Activated naive CD4-positive, alpha-beta T cell treated with anti-CD3 and anti-CD28 coated beads, Interleukin-2, amount 50 U/mL, for 72 hours (primary cell): ENCODE measurements at places on chromosomes 12 and 14. TPM values are rescaled to one million over a fixed set of nuclear protein-coding genes. Genes with fewer than 3 reads are reported as not detected.

Gene SERPINA10
- not detected for total RNA-seq

DNA sequence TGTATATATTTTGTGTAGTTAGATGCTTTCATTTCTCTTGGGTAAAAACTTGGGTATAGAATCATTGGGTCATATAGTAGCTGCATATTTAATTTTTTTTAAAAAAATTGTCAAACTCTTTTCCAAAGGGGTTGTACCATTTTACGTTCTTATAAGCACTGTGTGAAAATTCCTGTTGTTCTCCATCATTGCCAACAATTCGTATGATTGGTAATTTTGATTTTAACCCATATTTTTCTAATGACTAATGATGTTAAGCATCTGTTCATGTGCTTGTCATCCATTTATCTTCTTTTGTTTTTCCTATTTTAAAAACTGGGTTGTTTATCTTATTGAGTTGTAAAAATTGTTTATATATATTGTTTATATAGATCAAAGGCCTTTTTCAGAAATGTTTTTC lies 77.4 kb downstream of the OTOGL start:
- DNase-seq, result no peak

Gene MYRFL
- not detected for total RNA-seq

DNA sequence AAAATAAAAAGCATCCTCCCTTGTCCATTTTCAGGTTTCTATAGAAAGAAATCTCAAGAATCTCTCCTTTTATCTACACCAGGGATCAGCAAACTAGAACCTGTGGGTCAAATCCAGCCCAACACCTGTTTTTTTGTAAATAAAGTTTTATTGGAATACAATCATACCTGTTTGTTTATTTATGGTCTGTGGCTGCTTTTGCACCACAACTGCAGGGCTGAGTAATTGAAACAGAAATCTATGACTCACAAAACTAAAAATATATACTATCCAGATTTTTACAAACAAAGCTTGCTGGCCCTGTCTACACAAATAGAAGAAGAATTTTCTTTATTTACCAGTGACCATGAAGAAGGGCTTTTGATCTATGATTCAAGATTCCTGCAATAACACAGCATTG lies 95.1 kb upstream of the COCH start:
- no peak for DNase-seq

Gene DPF3
- not detected for total RNA-seq

Gene PIK3C2G
- total RNA-seq, result not detected

Gene CAND1
- total RNA-seq, result 213 TPM

Gene PMCH
- 0.35 TPM for total RNA-seq

- no peak for DNase-seq
Observed at GRCh38 chr14:20350860-20351259, 7.4 kb downstream of the PARP2 start.

Gene SPATA7
- 4.4 TPM for total RNA-seq

DNA sequence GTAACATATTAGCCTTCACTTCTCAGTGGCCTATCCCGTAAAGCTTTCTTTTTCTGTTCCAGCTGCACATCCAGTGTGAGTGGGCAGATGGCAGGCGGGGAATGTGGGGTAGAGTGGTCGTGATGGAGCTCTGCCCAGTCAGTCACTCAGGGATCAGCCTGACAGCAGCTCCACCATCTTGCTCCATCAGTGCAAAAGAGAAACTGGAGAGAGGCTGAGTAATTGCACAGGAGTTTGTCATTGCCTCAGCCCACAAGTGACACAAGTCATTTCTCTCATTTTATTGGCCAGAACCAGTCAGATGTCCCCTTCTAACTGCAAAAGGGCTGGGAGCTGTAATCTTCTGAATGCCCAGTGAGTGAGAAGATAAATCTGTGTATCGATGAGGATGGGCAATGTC lies 66.5 kb downstream of the ATP23 start:
- DNase-seq, result no peak

DNA sequence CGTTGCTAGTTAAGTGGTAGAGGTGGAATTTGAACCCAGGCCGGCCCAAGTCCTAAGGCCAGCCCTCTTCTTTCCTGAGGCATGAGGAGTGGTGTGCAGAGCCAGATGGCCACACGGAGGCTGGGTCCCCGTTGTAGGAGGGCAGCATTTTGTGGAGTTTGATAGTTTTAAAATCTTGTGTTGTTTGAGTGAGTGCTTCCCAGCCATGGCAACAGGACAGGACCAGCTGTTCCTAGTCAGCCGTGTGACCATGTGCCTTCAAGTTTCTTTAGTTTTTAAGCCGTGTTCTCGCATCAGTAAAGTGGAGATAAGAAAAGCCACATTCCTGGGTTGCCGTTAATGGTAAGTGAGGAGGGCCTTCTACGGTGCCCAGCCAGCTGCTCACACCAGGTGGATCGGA lies 44.4 kb downstream of the UBE3B start:
- DNase-seq, result no peak

DNA sequence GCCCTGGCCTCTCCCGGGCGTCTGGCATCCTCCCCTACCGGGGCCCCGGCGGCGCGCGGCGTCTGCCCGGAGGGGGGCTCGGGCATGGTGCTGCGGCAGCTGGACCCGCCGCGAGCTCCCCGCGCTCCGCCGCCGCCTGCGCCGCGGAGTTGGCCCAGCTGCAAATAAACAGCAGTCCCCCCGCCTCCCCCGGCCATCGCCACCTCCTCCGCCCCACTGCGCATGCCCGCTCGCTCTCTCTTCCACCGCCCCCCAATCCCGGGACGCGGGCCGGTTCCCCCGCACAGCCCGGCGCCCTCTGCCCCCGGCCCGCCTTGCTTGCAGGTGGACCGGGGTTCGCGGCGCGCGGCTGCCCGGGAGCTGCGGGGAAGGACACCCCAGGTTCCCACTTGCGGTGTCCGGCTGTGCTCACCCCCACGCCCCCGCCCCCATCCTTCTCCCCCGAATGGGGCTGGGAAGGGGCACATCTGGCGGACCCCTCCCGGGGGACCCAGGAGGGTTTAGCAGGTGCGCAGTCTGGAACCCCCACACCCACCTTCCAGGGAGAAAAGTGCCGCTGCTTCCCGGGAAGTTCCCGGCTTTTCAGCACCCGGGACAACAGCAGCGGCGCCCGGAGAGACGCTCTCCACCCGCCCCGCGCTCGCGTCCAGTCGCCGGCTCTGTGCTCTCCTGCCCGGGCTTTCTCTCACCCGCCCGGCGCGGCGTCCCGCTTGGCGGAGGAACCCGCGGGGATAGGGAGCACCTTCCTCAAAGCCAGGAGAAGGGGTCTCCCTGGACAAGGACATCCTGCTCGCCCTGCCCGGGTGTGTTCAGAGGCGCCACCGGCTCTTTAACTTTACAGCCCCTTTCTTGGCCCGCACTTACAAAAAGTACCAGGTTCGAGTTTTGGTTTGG lies at the start of gene TMTC1:
Gene TMTC1, minus strand, starts transcription at position 170 of the 894 bp plus-strand sequence. CDS start 191 bp downstream, outside the sequence.
- peak; percentile 4 for DNase-seq

DNA sequence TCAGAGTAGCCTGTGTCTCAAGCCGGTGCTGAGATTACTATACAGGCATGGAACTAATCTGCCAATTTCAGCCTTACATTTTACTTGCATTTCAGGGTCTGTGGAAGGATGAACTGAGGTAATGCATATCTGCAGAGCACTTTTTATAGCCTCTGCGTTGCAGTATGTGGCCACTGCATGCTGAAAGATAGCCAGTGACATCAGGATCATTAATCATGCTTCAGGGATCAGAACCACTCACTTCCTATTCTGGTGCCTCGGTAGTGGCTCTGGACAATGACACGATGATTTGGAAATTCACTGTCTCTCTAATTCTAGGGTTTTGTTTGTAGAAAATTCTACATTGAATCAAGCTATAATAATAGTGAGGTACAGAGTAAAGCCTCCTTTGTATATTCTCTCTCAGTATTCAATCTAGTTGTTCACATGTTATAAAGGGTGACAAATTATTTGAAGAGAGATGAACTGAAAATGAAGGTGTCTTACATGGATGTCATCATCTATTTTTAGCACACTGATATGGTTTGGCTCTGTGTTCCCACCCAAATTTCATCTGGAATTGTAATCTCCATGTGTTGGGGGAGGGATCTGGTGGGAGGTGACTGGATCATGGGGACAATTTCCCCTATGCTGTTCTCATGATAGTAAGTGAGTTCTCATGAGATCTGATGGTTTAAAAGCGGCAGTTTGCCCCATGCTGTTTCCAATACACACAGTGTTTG lies 554.3 kb upstream of the MIS18BP1 start:
- DNase-seq, result no peak

Gene AHNAK2
- 0.10 TPM for total RNA-seq

GRCh38 chr12:75943730-75944096 lies 87.9 kb downstream of the PHLDA1 start:
- no peak for DNase-seq

Gene LHX5
- not detected for total RNA-seq

Gene RDH12
- total RNA-seq, result not detected

Gene SCNN1A
- total RNA-seq, result 1.1 TPM

DNA sequence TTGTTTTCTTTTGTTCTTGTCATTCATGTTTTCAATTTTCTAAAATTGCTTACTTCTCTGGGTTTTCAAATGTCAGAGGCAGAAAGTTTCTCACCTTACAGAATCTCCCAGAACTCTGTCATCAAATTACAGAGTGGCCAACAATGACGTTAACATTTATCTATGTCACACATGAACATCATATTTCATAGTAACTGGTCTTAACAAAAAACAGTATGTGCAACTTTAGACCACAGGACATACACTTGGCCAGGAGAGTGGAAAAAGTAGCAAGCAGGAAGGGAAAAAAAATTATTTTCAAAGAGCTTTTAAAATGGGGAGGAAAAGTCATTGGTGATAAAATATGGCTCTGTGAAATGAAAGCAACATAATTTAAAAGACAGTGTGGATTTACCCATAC lies 426.5 kb downstream of the MED13L start:
- no peak for DNase-seq

Gene LRRC10
- not detected for total RNA-seq

GRCh38 chr12:66538970-66539369 lies 139.9 kb downstream of the GRIP1 start:
- DNase-seq, result no peak

DNA sequence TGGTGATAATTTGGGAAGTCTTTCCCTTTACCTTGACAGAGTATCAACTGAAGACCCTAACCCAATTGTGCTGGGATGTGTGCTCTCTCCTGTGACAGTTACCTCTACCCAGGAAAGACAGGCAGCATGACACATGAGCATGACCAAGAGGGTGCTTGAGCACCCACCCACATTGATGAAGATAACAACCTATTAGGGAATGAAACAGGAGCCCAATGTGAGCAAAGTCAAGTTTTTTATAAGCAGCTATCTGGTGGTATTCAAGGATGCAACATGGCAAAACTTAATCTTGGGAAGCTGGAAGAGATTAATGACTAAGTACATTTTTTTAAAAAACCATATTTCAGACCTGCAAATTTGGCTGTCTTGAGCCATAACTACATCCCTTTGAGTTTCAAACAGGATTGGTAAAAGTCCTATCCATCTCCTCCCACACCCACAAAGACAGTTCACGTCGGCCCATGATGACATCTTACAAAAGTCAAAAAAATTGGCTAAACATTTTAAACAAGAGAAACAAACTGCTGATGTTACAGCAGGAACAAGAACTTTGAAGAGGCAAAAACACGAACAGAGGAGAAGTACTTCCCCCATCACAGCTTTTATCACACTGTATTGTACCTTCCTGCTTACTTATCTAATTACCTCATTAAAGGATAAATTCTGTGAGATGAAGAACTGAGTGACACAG lies 60.3 kb downstream of the MED13L start:
- no peak for DNase-seq

GRCh38 chr14:64952598-64953309 lies 10.2 kb upstream of the GPX2 start:
- DNase-seq, result no peak

Gene LRP1-AS
- total RNA-seq, result not detected

Gene OR6C2
- not detected for total RNA-seq

Gene TCL1A
- not detected for total RNA-seq

DNA sequence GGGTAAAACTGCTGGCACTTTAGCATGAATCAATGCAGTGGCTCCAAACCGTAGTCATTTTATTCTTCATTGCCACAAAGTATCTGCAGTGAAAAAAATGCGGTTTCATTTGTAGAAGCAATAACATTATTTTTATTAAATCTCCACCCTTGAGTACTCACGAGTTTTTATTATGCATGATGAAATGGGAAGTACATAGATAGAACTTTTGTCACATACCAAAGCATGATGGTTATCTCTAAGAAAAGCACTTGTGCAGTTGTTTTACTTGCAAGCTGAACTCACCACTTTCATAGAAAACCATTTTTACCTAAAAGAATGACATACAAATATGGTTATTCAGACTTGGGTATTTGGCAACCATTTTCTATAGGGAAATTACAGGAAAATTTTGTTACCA lies 90.3 kb downstream of the PELI2 start:
- DNase-seq, result no peak
